CD14-positive monocyte (primary cell): ENCODE measurements at places on chromosomes 7 and 10.
A peak's percentile ranks its signal among the peaks of the same experiment; 100 is the strongest.

- no peak for DNase-seq
Observed at GRCh38 chr7:44272981-44273380, 52.4 kb downstream of the CAMK2B start.

DNA sequence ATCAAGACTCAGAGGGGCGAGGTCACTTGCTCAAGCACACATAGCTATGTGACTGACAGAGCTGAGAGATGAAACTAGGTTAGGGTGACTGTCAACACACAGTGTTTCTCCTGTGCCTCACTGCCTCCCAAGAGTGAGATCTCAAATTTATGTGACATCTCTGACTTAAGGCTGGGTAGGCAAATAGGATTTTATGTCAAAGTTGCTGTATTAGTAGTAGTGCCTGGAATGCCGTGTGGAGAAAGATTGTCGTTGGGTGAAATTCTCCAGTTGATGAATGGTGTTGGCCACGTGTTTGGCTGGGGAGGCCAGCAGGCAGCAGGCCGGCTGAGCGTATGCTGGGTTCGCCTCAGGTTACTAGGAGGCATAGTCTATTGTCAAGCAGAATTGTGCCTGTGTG, 148.3 kb upstream of the BMPER start:
- DNase-seq = no peak

DNA sequence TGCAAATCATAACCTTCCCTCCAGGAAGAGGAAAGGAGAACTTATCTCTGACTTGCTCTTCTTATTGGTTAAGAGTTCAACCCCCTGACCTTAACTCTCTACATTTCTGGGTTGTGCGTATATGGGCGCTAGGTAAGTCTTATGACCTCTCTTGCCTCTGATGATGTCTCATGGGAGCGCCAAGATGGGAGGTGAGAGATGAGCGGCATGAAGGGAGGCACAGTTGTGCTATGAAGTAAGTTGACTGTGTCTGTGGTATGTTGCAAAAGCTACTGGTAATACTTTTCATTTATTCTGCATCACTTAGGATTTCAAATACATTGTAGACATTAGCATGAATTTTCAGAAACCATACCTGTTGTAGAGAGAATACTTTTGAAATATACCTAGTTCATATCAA, 59.0 kb downstream of the EXOC6 start:
- no peak for DNase-seq

- no peak for DNase-seq
Observed at GRCh38 chr7:26265065-26265464, 26.6 kb upstream of the SNX10 start.

DNA sequence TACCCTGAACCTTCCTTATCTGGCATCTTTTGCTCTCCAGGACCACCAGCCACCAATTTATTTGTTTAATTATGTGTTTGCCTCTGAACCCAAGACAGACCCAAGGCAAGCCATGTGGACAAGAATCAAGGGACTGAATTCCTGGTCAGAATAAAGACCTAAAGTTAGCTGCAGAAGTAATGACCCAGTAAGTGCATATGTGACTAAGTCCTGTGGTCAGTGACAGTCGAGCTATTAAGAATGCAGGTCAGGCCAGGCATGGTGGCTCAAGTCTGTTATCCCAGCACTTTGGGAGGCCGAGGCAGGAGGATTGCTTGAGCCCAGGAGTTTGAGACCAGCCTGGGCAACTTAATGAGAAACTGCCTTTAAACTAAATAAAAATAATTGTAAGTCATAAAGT, 139.4 kb downstream of the CCDC71L start:
- no peak for DNase-seq

GRCh38 chr10:64546073-64546472, 1024.9 kb downstream of the REEP3 start:
- no peak for DNase-seq

DNA sequence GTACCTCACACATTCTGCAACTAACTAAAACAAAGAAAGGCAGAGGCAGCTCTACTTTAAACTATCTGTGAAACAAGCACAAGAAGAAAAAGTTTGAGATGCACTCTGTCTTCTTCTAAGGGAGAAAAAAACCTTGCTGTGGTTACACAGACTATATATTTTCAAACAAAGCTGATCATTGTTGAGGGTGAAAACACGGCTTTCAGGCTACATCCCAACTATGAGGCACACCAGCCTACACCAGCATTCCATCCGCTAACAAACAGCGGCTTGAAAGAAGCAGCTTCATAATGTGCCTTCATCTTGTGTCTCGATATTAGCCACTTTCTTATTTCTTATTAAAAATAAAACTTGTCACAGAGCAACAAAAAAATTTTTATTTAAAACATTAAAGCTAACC, 79.1 kb downstream of the USP6NL start:
- DNase-seq = no peak

- DNase-seq = no peak
Observed at GRCh38 chr10:131977323-131978096, 4.2 kb downstream of the BNIP3 start.

DNA sequence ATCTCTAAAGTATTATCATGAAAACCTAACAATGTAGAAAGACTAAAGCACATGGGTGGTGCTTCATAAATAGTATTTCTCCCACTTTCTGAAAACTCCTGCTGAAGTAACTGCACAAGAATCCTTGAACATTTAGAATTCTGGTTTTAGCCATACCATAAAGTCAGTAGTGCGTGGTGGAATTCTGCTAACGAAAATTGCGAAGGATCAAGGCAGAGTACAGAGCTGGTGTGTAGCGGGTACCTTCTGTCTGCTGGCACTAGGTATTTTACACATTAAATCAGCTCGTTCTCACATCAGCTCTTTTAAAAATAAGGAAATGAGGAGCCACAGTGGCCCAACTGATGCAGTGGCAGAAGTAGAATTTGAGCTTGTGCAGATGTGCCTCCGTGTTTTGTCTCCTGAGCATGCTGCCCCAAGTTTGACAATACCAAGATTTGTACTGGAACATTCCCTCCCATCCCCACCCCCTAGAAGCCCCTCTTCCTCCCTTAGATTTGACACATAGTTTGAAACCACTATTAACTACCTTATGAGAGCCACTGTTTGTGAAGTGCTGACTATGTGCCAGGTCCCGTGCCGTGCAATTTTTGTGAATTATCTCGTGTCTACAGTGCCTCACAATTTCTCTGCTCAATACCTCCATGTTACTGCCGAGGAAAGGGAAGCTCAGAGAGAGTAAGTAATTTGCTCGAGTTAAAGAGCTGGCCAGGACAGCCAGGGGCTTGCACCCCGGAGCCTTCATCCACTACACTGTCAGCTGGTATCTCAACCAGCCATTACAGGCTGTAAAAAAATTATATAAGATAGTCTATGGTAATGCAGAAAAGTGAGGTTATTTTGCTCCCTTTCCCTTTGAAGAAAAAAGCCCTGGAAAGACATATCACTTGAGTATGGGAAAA, 66.9 kb downstream of the EGFR start:
- no peak for DNase-seq

DNA sequence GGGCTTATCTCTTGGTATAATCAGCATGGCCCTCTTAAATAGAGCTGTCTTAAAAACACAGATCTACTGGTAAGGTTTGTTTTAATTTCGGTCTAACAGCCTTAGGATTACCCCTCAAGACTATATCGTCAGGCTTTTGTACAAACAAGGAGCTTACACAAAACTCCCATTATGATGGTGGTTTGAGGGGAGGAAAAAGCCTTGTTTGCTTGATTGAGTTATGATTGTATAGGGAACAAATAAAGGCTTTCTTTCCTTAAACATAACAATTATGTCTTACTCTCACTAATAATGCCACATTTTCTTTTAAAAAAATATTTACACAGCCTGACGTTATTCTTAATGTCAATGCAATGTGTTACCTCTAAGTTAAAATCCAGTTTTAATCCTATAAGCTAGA, 188.8 kb upstream of the TCF7L2 start:
- no peak for DNase-seq

- DNase-seq = no peak
Observed at GRCh38 chr10:61452655-61453641, at the start of gene TMEM26. Gene TMEM26 (minus strand): TSS chr10:61453381. CDS start chr10:61453081, 300 bp downstream.

GRCh38 chr10:26574783-26575182, 122.7 kb upstream of the PDSS1 start:
- DNase-seq = peak; percentile 78

DNA sequence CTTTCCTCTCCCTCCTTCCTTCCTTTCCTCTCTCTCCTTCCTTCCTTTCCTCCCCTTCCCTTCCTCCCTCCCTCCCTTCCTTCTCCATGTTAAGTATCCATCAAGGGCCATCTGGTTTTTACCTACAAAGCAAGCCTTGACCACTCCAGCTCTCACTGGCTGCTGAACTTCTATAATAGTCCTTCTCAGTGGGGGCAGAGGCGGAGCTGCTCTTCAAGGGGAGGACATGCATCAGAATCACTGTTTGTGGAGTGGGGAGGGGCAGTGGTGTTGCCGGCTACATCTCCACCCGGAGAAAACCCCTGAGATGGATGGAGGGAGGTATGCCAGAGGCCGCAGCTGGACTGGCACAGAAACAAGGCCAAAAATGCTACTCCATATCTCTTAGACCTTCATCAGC, 25.9 kb downstream of the LAMB1 start:
- DNase-seq = no peak

DNA sequence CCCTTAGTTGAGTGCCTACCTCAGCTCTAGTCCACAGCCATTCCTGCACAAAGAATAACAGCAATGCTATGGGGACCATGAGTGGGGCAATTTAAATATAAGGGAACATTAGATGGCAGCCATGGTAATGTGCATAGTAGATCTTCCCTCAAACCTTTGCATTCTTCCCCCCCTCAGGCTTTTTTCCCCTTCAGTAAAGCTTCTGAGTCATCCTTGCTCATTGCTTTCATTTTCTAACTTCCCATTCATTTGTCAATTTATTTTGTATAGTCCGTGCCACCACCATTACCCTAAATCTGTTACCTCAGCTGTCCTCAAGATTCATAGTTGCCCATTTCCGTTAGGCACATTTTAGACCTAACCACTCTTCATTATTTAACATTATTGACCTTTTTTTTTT, 10.7 kb downstream of the HECTD2 start:
- DNase-seq = no peak

DNA sequence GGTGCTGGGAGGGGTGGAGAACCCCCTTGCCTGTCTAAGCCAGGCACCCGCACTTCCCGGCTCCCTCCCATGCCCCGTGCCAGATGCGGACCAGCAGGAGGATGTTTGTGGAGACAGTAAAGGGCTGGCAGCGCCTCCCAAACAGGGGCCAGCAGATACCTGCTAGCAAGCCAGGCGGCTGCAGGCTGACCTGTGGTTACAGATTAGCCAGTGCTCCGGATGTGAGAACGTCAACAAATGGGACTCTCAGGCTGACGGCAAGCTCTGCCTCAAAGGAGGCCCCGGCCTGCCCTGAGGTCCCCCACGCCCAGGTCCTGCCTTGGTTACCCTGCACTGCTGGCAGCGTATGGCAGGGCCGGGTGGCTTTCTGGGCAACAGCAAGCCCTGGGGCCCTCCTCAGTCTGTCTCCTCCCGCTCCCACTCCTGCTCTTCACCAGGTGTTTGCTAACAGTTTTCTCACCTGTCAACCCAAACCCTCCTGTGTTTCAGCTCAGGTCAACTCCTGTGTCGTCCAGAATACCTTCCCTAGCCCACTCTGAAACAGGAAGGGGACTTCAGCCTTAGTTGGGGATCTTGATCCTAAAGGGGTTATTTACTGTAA, 85.4 kb downstream of the NEURL1 start:
- DNase-seq = no peak

DNA sequence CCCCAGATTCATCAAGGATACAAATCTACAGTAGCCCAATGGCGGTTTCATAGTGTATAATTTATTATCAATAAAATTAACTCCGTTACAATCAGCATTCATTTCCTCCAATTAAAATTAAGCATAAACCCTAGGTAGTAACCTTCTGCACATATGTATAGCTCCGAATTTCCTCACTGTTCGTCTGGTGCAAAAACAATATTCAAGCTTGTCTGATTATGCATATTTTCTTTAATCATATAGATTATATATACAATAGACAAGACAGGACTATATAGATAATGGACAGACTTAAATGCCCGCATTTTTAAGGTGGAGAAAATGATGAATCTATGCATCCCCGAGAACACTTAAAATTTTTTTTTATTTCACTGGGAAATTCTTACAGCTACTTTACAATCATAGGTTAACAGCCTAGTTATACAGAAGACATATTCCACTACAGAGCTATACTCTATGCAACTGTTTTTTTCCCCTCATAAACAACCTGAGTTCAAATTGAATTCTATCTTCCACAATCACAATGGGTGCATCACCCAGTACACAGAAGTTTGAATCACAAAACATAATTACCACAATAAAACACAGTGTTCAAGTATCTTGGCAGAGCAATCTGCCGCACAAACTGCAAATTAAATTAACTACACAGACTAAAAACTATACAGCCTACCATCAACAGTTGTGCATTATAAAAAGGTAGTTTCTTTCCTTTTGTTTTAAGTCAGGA, 2.6 kb downstream of the HOXA9 start:
- no peak for DNase-seq

DNA sequence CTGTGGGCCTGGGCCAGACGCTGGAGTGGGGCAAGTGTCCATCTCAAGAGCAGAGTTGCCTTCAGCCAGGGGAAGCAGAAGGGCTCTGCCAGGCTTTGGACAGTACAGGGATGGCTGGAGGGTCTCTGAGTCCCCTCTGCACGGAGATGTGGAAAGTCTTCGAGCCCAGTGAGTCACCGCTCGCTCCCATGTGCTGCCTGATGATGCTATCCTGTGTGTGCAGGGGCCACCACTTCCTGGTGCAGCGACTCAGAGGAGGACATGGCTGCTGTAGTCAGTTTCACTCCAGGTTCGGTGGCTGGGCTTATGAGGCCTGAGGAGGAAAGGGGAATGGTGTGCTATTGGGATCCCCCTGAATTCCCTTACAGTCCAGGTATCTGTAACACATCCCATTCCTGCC, 6.0 kb downstream of the ADCYAP1R1 start:
- no peak for DNase-seq

GRCh38 chr10:48333856-48334255, 27.4 kb downstream of the MAPK8 start:
- no peak for DNase-seq

- DNase-seq = no peak
Observed at GRCh38 chr10:33494694-33495265, 160.3 kb upstream of the NRP1 start.

GRCh38 chr7:116528008-116528789, 3.4 kb downstream of the CAV1 start:
- DNase-seq = no peak

DNA sequence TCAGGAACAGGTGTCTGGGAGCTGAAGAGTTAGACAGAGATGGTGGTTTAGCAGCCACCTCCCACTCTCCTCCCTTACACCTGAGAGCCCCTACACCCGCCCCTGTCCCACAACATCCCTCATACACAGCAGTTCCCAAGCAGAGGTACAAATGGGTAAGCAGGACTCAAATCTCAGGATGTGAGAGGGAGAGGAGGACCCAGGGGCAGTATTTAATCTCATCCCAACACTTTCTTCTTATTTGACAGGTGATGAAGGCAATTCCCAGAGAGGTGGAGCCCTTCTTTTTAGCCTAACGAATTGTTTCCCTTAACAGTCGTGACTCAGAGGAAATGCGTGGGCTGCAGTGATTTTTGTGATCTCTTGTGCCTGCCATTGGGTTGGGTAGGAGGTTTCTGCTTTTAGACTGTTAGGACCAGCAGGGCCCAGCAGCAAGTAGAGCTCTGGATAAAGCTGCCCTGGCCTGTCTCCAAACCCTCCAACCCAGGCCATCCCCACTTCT, 191.3 kb downstream of the HECW1 start:
- DNase-seq = no peak
